ENCODE measurements at places on chromosomes 6 and 20.

- no peak for DNase-seq
These were observed 155.9 kb downstream of the SLC24A3 start for GRCh38 chr20:19368351-19368750.

- DNase-seq: no peak
These were observed 501.2 kb downstream of the MMUT start for GRCh38 chr6:48961781-48962415.

- no peak for DNase-seq
These were observed 702.1 kb downstream of the FRK start for GRCh38 chr6:115358616-115359015.

- DNase-seq: no peak
These were observed 34.4 kb downstream of the SLC52A3 start for GRCh38 chr20:733861-734260.
